Left renal pelvis (tissue), 4 donors: ENCODE measurements at places on chromosomes 4 and X.

GRCh38 chr4:10924274-10924673 lies 239.7 kb upstream of the CLNK start:
- DNase-seq = no peak

GRCh38 chr4:98430708-98431403 lies 169.7 kb downstream of the RAP1GDS1 start:
- DNase-seq = no peak

GRCh38 chr4:112284662-112285411 lies 867 bp downstream of the TIFA start:
- DNase-seq = no peak

GRCh38 chrX:21658152-21658737 lies at the start of gene KLHL34:
TSS of gene KLHL34 (minus strand) at chrX:21658330. CDS start at chrX:21657788, 542 bp downstream.
- no peak for DNase-seq

DNA sequence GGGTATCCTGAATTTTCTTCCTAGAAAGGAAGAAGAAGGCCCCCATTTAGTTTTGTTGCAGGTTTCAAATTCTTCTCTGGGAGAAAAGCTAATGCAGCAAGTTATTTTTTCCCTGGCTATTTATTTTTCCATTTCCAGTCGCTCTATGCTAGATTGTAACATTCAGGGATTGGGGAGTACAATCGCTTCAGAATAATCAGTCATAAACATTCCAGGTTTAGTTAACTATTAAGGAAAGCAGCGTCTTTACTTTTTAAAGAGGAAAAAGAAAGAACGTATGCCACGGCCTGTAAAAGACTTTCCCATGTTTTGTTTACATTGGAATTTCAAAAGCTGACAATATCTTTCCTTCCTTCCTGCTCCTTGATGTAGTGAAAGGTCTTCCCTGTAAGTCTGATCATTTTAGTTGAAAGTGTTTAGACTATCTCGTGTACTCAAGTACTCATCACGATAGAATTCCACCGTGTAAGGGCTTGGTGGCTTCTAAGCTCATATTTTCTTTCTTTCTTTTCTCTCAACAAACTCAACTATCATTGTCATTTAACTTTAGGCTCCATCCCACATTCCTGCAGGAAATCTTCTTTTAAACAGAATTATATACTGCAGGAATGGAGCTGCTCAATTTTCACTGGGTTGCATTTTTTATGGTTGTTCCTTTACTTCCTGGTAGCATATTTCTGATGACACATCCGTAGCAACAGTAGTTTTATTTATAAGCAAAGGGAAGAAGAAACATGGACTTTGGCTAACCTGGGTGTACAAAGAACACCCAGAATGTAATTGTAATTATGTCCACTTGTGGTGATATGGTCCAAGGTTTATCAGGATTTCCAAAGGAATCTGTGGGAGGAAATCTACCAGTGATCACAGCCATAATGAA lies 213.1 kb upstream of the FAT1 start:
- no peak for DNase-seq

DNA sequence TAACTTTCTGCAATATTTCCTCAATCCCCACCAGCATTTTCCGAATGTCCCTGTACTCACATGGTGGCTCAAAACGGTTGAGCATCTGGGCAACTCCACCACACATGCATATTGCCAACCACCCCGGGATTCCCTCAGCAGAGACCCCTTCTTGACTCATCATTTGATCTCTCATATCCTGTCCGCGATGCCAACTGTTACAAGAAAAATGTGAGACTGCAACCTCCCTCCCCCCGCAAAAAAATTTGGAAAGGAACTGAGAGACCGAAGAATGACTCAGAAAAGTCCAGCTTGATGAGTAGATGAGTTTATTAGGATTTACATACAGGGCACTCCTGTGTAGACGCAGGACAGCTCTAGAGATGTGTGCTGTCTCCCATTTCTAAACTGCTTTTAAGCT lies 561.4 kb downstream of the ZIC3 start:
- DNase-seq = no peak
